ENCODE measurements at places on chromosomes 12 and 14.

DNA sequence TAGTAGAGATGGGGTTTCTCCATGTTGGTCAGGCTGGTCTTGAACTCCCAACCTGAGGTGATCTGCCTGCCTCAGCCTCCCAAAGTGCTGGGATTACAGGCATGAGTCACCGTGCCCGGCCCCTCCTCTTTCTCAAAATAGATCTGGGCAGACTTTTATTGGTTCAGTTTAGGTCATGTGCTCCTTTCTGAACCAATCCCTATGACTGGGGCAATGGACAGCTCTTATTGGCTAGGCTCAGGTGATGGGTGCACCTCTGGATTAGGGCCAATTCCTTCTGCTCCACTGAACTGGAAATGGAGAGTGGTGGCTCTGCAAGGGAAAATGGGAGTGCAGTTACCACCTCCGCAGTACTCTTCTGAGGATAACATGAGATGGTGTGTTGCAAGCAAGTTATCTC, 6.2 kb upstream of the ATP6V0A2 start:
- no peak for DNase-seq

- DNase-seq: no peak
Observed at GRCh38 chr14:100239211-100239839, 381 bp downstream of the YY1 start.

GRCh38 chr12:48993787-48994186, 5.4 kb downstream of the DDN start:
- DNase-seq: no peak

DNA sequence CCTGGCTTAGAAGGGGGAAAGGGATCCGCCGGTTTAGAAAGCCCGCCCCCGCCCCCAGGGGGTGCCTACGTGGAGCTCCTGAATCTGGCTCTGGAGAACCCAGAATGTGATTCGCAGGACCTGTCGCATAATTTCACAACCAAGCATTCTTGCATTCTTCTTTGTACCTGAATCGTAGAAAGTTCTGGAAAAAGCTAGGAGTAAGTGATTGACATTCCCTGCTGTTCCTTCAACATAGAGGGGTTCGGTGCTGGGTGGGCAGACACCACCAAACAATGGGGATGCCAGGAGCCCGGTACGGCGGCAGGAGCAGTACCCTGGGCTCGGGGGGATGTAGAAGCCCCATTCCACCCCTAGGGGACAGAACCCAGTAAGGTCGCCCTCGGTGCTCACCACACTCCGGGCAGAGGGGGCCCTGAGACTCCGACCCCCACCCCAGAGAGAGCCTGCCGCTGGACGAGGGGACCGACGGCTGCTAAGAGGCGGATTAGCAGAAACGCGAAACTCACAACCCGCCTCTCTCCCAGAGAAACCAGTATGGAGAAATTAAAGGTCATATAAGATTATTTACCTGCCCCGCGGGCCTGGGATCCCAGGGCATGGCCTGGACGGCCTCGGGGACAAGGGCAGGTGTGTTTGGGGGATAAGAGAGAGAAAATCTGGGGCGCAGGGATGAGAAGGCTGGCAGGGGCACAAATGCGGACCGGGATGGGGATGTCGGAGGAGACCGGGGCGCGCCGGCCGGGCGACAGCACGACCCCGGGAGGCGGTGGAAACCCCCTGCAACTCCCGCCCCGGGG, 520 bp downstream of the CSRP2 start:
- DNase-seq: no peak

DNA sequence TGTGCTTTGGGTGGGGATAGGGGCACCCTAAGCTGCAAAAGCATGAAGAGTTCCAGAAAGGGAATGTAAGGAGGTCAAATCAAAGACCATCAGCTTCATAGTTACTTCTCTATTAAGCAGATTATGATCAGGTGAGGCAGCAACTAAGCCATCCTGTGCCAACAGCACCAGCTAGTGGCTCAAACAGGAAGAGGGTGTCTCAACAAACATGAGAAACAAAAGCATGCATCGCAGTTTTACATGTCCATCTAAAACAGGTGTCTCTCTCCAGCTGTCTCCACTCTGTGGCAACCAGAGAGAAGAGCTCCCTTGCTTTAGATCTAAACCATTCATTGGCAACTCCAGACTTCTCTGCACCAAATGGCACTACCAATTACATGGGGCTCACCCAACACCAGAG, 52.9 kb downstream of the ACTN1 start:
- no peak for DNase-seq

Data from immature natural killer cell (primary cell).